DMS79 (cell line): ENCODE measurements at places on chromosomes 16 and 17.

DNA sequence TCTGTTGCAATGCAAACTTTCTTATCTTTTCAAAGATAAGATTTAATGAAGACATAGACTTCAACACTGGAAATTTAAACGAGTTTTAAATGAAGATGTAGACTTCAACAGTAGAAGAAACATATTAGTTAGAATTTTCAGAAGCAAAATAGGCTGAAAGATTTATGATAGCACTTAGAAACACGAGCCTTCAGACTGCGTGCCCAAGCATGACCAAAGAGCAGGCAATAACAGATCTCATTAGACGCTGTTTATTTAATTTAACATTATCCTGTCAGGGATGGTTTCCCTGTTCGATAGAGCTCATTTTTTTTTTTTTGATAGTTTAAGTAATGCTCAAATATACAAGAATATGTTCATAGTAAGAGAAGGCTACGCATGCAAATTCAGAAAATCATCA, 604.7 kb upstream of the SOX9 start:
- peak; percentile 9 for DNase-seq

GRCh38 chr17:22507823-22508222, 815.5 kb downstream of the KCNJ18 start:
- DNase-seq, result no peak

- DNase-seq, result no peak
These were observed 78.8 kb downstream of the GNAO1 start for GRCh38 chr16:56269811-56270684.

DNA sequence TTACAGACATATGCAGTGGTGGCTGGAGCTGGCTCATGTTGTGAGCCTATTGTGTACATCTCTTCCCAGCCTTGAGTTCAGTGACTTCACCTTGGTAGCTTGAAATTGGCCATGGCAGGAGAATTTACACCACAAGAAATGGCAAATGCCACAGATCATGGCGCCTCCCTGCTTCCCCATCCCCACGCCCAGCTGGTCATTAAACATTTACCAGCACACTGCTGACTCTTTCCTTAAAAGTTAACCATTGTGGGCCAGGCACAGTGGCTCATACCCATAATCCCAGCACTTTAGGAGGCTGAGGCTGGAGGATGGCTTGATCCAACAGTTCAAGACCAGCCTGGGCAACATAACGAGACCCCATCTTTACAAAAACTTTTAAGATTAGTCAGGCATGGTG, 22.6 kb upstream of the ITGB4 start:
- no peak for DNase-seq

- no peak for DNase-seq
These were observed 630 bp downstream of the ESRP2 start for GRCh38 chr16:68235108-68235886.
